Nucleus accumbens (tissue), 56 donors: ENCODE measurements at places on chromosomes 2 and 18.

- DNase-seq: no peak
Observed at GRCh38 chr2:31404827-31405226, 9.7 kb downstream of the XDH start.

DNA sequence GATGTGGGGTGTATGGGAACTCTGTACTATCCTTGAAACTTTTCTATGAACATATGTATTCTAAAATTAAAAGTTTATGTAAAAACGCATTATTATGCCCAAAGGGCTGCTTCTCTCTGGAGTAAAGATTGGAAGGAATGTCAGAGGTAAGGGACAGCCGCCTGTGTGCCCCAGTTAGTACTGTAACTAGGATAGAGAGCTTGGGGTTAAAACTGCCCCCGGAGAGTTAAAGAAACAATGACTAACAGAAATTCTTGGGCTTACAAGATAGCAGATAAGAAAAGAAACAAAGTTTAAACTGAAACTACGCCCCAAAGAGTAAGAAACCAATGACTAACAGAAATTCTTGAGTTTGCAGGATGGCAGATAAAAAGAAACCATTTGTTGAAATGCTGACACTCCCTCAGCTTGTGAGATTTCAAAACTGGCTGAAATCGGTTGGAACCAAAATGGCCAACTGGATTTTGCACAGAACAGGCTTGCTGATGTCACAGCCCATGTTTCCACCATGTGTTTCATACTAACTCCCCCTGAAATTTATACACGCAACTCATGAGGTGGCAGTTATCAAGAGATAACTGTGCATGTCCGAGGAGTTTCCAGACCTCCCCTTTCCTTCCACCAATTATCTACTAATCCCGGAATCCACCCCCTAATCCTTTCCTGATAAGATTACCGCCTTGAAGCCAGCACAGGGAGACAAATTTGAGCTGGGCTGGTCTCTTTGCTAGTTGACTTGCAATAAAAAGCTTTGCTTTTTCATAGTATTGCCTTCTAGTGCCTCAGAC lies 8.7 kb upstream of the TXNDC2 start:
- DNase-seq: no peak

DNA sequence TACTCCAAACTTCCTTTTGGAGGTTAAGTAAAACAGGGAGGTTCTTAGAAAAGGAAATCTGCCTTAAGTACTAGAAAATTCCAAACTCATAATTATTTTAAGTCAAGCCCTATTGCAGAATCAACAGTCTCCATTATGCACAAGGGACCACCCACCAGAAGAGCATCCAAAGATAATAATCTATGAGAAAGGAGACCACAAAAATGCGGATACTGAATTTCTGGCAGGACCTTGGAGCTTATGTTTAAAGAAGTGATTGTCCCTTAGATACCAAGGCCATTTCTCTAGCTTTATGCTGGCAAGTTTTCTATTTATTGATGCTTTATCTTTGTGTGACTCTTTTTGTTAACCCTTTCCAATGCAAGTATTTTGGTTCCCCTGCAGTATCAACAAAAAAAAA lies 404.0 kb upstream of the MMADHC start:
- no peak for DNase-seq

DNA sequence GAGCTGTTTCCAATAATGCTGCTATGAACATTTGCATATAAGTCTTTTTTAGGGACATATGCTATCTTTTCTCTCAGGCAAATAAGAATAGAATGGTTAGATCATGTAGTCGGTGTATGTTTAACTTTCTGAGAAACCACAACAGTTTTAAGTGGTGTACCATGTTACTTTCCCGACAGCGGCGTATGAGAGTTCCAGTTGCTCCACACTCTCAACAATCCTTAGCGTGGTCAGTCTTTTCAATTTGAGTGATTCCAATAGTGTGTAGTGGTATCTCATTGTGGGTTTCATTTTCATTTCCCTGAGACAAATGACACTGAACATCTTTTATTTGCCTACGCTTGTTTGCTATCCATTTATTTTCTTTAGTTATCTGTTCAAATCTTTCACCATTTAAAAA lies 149.5 kb downstream of the ACOXL start:
- DNase-seq: no peak

GRCh38 chr2:24914713-24915112 lies 5.3 kb downstream of the ADCY3 start:
- DNase-seq: no peak

- DNase-seq: no peak
Observed at GRCh38 chr2:200099256-200099655, 143.9 kb downstream of the MAIP1 start.

DNA sequence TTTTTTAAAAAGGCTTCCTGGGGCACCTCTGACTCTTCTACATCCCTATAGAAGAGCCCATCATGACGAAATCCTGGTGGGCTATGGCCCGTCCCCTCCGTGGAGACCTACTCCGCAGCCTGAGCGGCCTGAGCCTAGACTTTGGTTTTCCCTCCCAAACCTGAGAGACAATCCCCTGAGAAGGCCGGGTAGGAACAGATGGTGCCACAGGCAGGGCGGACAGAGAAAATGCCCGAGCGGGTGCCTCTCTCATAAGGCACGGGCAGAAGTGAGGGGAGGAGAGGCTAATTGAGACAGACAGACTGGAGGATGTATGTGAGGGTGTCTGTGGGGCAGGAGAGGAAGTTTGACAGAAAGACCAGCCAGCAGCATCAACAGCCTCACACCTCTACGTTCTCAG lies 20.2 kb upstream of the SFXN5 start:
- DNase-seq: no peak

- DNase-seq: no peak
Observed at GRCh38 chr2:217789736-217790181, 213.0 kb downstream of the TNS1 start.
